ENCODE measurements at places on chromosomes 6 and 20.

GRCh38 chr6:148945301-148946021 is 198.6 kb downstream of the UST start:
- no peak for DNase-seq

GRCh38 chr20:49149281-49150045 is 38.7 kb downstream of the STAU1 start:
- no peak for DNase-seq

GRCh38 chr6:112305795-112306564 is 41.1 kb upstream of the RFPL4B start:
- no peak for DNase-seq

GRCh38 chr6:89323511-89323971 is 8.4 kb upstream of the GABRR2 start:
- DNase-seq = no peak

- DNase-seq = no peak
These were observed 44.8 kb upstream of the RNGTT start for GRCh38 chr6:89008001-89008814.

DNA sequence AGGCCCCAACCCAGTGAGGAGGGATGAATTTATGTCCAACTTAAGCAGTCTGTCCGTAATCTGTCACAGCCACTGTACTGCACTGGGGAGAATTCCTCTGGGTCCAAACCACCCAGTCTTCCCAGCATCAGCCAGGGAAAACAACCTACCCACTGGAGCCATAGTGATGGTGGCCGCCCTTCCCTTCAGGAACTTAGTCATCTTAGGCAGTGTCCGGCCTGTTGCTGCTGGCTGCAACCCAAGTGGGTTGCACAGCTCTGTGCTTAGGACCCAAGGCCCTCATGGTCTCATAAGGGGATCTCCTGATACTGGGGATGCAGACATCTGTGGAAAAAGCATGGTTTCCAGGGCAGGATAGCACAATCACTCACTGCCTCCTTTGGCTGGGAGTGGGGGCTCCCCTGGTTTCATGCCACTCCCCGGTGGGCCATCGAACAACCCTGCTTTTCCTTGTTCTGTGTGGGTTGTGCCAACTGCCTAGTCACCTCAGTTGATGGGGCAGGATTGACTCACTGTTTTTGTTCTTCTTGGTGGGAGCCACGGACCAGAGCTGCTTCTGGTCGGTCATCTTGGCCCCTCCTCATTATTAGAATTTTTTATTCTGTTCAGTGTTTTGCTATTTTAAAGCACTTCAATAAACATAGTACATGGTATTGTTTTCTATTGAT is 591.9 kb downstream of the DOK5 start:
- no peak for DNase-seq

DNA sequence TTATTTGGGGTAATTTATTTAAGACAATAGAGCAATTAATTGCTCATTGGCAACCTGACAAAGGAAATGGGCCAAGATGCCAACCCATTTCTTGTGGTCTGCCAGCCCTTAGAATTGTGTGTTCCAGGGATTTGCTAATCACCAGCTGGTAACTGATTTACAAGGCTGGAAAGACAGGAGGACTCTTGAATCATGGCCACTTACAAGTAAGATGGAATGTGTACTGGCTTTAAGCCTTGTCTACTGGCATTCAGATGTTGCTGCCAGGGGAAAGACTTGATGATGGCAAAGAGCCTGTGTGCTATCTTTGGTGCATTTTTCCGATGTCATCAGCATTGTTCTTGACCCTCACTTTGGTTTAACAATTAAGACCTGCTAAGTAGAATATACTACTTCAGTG is 91.0 kb downstream of the BCKDHB start:
- no peak for DNase-seq

DNA sequence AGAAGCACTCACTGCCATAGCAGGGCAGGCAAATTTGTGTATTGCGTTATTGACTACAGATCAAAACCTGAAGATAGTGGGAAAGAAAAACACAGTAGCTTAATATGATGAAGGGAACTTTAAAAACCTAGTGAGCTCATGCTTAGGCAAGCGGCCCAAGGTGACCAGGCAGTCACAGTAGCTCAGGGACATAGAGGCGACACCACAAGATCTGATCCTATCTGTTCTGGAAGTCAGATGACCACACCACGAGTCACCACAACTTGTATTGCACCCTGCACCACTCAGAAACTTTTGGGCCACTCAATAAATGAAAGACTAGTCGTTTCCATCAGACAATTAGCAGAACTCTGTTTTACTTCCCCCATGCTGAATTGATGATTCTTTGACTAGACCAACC is 4.9 kb downstream of the CLIC5 start:
- DNase-seq = no peak

GRCh38 chr6:42805297-42805861 is 23.5 kb downstream of the BICRAL start:
- no peak for DNase-seq

GRCh38 chr20:22062874-22063273 is 357.4 kb downstream of the PAX1 start:
- DNase-seq = no peak

DNA sequence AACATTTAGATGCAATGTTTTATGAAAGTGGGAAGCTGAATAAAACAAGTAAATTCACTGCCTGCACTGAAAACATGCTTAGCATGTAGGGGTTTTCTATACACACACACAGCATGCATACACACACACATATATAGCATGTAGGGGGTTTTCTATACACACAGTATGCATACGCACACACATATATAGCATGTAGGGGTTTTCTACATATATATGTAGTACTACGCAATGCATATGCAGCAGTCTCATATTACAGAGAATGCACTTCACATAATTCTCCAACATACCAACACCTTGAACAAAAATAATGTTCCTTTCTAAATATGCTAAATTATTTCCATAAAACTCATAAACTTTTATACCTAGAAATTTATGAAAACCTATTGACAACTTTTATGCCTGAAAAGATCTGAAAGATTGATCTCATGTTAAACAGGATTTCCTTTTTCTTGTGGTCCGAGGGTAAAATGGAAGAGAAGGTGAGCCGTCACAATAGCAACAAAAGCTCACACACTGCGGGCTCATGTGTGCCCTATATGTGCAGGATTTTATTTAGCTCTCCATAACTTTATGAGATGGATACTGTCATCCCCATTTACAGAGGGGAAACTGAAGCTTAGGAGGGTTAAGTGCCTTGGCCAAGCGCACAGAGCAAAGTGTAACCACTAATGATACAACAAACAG is 81.9 kb upstream of the TULP1 start:
- DNase-seq = no peak

DNA sequence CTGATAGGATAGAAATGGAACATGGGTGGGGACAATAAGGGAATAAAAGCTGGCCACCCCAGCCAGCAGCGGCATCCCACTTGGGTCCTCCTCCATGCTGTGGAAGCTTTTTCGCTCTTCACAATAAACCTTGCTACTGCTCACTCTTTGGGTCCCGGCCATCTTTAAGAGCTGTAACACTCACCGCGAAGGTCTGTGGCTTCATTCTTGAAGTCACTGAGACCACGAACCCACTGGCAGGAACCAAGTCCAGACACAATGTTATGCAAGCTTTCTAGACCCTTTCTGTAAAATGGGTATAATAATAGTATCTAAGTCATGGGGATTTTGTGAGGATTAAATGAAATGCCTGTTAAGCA is 48.9 kb upstream of the EZR start:
- no peak for DNase-seq

- no peak for DNase-seq
These were observed 50.3 kb downstream of the ADTRP start for GRCh38 chr6:11727998-11728961.

DNA sequence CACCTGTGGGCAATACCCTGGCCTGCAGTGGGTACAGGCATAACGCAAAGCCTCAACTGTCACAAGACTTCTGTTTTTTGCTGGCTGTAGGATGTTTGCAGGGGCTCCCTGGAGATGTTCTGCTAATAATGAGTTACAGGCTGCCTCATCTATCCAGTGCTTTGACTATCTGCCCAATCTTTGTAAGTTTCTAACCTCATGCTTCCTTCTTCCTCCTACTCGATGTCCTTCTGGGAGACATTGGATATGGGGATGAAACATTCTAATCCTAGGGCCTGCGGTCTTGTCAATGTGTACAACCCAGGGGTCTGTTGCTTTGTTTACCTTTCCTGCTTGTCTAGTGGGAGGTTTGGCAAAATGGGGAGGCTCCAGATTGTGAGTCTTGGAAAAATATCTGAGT is 136.8 kb upstream of the TCF21 start:
- no peak for DNase-seq

GRCh38 chr6:152301021-152301764 is 336.0 kb downstream of the SYNE1 start:
- no peak for DNase-seq

DNA sequence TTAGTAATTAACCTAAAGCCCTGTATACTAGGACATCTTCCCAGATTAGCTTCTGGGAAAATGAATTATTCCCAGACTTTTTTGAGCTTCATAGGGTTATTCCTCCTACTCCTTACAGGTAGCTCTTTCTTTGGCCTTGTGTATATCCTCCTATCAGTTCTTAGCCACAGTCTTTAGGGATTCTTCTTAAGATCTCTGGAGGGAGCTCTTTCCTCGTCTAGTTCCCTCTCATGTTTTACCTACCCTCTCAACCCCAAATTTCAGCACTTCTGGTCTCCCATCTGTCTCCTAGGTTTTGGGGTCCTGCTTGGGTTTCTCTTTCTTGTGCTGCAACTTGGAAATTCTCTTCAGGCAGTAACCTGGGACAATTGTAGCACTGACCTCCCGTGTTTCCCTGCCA is 46.4 kb upstream of the SLC35B3 start:
- DNase-seq = peak; percentile 47

DNA sequence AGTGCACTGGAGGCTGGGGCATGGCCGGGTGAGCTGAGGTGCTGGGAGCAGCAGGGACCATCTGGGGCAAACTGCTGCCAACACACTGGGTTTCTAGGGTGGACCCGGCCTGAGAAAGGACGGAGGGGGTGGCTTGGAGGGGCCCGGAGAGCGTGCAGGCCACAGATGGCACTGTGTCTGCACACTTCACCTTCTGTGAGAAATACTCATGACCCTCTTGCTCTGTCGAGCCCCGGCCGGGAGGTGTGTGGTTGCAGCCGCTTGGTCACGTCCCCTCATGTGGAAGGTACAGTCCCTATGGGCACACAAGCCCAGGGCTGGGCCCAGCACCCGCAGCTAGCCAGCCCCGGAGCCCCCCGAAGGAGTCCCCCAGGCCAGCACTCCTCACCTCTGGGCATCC is 59.7 kb downstream of the RBM38 start:
- DNase-seq = no peak

GRCh38 chr6:170116636-170117035 is 174.2 kb downstream of the DLL1 start:
- DNase-seq = no peak

DNA sequence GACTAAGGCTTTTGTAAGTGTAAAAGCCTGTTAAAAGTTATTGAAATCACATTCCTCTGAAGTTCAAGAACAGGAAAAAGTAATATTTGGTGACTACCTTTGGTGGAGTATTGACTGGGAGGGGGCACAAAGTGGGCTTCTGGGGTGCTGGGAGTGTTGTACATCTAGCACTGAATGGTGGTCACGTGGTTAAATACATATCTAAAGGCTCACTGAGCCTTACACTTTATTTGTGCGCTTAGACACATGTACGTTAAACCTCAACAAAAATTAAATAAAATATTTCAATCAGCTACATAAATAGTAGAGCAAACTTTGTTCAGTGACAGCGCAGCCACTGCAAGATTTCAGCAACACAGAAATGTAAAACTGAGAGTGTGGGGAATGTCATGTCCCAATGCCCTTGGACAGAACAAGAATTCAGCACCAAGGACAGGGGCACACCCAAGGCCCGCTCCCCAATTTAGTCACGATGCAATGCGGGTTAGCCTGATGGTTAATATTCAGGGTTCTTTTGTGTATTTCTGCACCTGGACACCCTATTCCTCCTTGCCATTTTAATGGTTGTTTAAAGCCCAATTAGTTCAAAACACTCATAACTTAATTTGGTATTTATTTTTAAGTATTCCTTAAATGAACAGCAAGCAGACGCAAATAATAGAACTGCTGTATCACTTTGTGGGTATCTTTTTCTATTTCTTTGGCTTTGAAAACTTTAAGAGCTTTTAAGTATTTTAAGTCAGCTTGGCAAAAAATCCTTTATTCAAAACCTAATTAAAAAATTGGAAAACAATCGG is 37.4 kb downstream of the ANGPT4 start:
- DNase-seq = no peak

- no peak for DNase-seq
These were observed 77.9 kb upstream of the MYL9 start for GRCh38 chr20:36463212-36464061.

- no peak for DNase-seq
These were observed 541.6 kb downstream of the TFAP2B start for GRCh38 chr6:51360287-51360686.

- DNase-seq = no peak
These were observed 79.0 kb downstream of the ANKEF1 start for GRCh38 chr20:10113746-10114145.

GRCh38 chr6:128572294-128572693 is 51.9 kb upstream of the PTPRK start:
- no peak for DNase-seq

DNA sequence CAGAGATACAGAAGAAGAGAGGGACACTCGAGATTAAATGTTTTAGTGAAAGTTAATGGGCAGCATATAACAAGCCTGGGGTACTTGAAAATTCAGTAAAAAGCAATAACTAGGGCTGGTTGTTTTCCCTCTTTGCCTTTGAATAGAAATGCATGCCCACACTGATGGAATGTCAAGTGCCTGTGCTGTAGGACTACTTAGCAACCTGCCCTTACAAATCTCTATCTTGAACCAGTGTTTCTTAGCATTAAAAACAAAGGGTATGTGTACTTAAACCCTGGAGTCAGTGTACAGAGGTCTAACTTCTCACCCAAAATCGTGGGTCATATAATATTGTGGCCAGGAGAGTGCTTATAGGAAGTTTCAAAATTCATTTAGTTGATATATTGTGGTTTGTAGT is 37.1 kb downstream of the RNF144B start:
- no peak for DNase-seq

DNA sequence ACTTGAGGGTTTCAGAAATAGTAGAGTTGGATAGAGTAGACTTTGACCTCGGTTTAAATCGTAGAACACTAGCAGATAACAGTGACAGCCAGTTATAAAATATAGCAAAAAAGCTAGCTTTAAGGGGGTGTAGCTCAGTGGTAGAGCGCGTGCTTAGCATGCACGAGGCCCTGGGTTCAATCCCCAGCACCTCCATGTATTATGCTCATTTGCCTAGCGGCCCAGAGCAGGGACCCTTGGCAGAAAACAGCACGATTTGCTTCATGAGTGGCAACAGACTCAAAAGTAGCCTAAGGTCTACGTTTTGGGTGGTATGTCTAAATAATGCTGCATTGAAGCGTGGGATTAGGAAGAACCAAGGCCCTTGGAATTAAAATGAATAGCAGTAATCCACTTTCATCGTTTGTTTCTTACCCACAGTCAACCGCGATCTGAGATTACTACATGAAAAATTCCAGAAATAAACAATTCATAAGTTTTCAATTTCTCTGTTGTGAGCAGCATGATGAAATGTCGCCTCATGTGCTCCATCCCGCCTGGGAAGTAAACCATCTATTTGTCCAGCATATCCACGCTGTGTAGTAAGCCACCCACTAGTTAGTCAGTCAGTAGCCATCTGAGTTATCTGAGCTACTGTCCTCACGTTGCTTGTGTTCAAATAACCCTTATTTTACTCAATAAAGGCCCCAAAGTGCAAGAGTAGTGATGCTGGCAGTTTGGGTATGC is 184.9 kb downstream of the GPX5 start:
- peak; percentile 4 for DNase-seq

- DNase-seq = peak; percentile 94
These were observed 227.0 kb upstream of the CST7 start for GRCh38 chr20:24721891-24722568.

GRCh38 chr20:44448753-44449546 is 26.7 kb upstream of the TTPAL start:
- DNase-seq = no peak

GRCh38 chr6:35166520-35166919 is 25.4 kb upstream of the TCP11 start:
- no peak for DNase-seq

All from NCI-H2171 treated with DMSO at 0.1 percent for 48 hours (cell line).